ENCODE measurements at places on chromosomes 3 and 15. TPM values are rescaled to one million over a fixed set of nuclear protein-coding genes. Genes with fewer than 3 reads are reported as not detected.

PCOLCE2 gene
- total RNA-seq = 153 TPM

DNA sequence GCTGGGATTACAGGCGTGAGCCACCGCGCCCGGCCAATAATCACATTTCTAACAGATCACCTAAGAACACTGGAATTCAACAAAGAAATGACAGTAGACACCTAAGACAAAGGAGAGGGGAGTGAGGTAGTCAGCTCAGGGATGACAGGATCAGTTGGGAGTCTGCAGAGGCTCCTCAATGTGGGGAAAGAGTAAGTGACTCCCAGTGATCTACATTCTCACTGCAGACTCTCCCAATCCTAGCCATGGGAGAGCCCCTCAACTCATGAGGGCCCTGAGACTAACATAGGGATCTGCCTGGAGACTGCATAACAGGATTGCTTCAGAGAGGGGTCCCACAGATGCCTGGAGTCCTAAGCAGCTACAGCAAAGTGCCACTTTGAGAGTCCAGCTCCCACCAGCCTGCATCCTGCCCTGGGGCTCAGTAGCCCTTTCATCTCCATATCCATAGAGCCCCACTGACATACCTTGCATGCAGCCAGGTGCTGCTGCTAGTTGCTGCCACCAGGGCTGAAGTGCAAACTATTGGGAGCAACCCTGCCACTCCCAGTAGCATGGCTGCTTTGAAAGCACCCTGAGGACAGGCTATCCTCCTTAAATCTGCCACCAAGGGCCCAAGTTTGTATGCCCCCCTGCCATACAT lies 21.8 kb upstream of the PFN2 start:
- DNase-seq = no peak

THSD4 gene
- total RNA-seq = 68.3 TPM

GOLGA8G gene
- not detected for total RNA-seq

DNA sequence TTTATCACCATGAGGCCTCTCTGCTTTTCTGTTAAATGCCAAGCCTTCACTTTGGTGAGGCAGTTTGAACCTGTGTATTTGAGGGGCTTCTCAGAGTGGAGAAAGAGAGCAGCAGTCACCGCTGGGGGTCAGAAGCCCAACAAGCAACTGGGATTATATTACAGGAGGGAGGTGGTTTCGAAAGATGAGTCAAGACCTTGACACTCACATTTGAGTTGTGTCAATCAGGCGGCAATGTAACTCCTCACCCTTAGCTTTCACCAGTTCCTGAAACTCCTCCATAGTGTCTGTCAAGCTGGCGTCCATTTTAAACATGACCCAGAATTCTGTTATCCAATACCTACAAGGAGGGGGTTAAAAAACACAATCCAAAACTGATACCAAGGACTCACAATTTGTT lies 46.5 kb downstream of the RASGRP1 start:
- DNase-seq = no peak

DNA sequence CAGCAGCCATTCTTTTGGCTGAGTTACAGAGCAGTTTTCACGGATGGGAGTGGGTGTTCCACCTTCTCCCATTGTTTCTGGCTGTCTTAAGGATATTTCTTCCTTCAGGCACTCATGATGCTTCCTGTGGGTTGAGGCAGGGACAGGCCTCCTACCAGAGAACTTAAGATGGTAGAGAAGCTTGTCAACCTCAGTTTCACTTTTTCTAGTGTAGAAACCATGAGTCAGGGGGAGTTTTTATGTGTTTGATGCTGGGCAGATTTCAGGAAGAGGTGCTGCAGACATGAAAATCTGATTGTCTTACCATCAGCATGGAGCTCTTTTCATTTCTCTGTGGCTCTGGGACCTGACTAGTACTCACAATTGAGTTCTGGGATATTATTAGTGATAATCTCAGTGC lies 48.7 kb upstream of the VEPH1 start:
- DNase-seq = no peak

CD86 gene
- total RNA-seq = 8.7 TPM

DNA sequence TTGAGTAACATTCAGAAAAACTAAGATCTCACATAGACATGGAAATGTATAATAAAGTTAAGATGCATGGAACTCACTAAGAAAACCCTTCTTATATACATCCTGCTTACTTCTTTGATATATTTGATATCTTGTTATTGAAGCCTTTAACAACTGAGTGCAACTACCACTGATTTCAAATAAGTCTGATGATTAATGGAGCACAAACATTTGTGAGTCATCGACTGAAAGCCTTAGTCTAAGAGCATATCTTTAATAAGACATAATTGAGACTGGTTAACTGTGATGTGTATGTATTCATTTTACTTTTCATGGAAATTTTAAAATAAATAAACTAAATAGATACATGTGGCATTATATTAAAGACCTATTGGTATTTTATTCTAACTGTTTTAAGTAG lies 740.5 kb downstream of the EPHA3 start:
- no peak for DNase-seq

DNA sequence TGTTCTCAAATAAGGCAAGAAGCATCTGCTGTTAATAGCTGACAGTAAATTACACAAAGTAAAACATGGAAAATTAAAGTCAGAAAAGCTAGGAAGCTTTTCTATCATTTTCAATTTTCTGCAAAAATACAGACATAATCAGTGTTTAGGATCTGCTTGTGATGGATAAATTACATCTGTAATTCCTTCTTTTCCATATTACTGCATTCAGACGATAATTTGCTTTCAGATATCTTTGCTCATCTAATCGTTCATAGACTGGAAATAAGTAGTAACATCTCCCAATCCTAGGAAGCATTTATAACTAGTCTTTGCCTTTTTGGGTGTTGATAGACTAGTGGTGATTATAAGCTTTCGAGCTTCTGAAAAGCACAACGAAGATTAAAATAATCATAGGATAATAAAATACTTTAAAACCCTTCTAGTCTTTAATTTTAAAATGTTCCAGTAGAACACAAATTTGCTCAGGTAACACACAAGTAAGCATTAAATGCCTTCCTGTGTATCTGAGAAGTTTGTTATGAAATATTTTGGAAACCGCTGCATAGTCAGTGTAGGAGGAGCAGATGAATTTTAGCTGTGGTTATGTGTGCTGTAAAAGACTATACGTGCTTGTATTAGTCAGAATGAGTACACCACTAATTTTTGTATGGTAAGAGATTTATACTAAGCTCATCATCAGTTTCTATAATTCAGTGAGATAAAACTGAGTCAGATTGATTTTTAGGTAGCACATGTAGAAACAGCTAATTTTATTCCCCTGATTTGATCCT lies 41.0 kb downstream of the MBNL1 start:
- no peak for DNase-seq

ZNF662 gene
- total RNA-seq = 6.3 TPM

DNA sequence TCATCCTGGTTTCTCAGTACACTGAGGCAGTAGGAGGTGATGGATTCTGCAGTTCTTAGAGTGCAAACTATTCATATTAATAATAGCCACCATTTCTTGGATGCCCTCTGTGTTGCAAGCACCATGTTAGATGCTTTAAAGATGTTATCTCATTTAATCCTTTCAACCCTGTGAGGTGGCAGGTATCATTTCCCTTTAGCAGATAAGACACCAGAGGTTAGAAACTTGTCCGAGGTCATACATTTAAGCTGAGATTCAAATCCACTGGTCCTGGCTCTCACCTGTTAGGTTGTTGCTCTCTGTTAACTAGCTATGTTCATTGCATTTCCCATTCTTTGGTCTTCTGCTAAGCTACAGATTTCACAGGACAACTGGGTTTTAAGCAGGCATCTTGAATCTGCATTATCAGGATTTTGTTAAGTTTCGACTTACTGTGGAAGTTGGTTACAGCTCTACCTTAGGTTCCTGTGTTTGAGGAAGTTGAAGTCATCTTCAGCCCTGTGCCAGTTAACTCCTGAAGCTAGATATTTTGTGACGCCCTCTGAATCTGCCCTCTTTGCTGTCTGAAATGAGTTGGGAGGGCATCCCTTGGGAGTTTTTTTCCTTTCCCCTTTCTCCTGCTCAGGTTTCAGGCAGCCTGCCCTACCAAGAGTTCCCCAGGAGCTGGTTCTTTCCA lies 6.4 kb downstream of the PDE8A start:
- no peak for DNase-seq

DNA sequence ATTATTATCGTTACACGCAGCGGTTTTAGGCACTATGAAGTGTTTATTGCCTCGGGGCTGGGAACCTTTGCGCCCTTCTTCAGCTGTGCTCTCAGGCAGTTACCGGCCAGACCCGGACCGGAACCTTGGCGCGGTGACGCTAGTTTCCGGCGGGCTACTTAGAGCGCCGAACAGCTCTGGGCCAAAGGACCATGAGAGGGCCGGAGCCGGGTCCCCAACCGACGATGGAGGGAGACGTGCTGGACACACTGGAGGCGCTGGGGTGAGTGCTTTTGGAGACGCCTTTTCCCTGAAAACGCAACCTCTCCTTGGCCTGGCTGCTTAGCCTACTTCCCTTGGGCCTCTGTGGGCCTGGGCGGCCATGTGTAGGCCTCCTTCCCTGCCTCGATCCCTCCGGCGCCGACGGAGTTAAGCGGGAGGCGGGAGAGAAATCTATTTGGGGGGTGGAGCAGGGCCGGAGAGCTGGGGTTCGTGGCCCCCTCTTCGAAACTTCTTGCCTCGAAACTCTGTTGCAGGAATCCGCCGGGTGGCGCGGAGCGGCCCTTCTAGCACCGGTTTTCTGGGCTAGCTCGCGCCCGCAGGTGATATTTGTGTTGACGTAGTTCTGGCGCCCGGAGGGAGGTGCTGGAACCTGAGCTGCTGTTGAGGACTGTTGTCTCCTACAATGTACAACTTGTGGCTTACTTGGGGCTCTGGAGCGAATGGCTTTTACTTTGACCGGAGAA lies at the start of gene FAM98B:
TSS of gene FAM98B (plus strand) at position 157 of the 725 bp plus-strand sequence. CDS start at position 192, 35 bp downstream.
- peak; percentile 89 for DNase-seq

DNA sequence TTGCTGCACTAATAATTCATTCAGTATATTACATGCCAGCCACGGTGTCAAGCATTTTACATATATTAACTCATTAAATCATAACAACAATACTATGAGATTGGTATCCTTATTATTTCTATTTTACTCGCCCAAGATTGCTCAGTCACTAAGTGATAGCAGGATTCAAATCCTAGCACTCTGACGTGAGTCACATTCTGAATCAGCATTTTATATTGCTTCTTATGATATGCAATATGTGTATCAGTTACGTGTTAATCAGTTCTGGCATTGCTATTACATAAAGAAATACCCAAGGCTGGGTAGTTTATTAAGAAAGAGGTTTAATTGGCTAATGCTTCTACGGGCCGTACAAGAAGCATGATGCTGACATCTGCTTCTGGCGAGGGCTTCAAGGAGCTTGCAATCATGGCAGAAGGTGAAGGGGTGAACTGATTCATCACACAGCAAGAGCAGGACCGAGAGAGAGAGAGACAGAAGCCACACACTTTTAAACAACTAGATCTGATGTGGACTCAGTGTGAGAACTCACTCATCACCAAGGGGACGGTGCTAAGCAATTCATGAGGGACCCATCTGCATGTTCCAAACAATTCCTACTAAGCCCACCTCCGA lies 166.5 kb upstream of the TMCO5A start:
- no peak for DNase-seq

GRCh38 chr3:195079636-195080035 lies 191.3 kb downstream of the XXYLT1 start:
- peak; percentile 13 for DNase-seq

- no peak for DNase-seq
These were observed 201.0 kb upstream of the BCL6 start for GRCh38 chr3:187946163-187946691.

DNA sequence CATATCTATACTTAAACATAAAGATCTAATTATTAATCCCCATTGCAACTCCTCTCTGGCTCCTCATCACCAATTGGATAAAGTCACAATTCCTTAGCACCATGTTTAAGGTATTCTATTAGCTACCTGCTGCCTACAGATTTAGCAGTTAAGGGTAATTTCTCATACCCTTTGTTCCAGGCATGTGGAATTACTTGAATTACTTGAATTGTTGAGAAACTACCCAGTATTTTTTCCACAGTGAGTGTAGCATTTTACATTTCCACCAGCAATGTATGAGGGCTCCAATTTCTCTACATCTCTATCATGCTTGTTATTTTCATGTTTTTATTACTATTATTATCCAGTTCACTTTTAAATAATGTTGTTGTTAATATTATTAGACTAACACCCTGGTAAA lies 86.4 kb downstream of the P2RY1 start:
- no peak for DNase-seq

GABRG3 gene
- total RNA-seq = not detected

DNA sequence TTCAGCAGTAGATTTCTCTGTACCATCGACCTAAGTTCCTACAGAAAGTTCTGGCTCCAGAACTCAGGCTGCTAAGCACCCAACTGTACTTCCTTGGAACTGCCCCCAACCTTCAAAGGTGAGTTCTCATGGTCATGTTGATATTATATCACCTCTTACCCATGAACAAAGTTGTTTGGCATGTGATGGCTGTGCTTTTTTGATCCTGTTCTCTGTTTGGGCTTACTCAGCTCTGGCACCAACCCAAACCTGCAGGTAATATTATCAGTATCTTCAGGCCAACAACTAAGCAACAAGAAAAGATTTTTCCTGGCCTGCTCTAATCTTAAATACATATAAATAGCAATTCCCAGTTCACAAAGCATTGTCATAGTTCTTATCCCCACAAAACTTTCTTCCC lies 318.7 kb upstream of the LMCD1 start:
- DNase-seq = no peak

GRCh38 chr15:86855307-86856291 lies 775.9 kb downstream of the AGBL1 start:
- DNase-seq = no peak

DNA sequence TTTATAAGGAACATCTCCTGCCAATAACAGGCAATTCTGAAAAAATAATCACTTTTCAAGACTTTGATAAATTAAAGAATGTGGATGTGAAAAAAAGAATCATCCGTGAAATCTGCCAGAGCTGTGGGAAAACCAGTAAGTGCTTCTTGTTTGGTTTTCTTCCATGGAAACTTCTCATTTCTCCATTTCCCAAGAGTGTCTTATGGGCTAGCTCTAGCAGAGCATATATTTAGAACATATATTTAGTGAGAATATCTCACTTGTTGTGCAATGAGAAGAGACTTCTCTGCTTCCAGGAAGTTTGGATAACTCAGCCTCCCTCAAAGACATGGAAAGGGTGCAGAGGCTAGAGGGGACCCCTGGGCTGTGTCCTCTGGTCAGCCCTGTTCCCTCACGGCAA lies 49.9 kb downstream of the COL6A5 start:
- DNase-seq = no peak

GRCh38 chr15:70523192-70523591 lies 240.2 kb downstream of the UACA start:
- no peak for DNase-seq

DNA sequence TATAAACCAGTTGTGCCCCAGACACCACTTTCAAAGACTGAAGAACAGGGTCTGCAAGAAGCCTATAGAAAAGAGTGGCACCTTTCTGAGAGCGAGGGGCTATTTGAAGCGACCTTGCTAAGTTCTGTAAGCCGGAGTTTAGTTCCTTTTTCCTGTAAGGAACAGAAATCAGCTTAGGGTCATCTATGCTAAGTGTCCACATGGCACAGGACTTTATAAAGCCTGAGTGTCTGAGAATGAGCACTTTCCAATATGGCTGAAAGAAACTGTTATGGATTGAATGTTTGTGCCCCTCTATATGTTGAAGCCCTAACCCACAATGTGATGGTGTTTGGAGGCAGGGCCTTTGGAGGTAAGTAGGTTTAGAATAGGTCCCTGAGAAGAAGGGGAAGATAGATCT lies 4.0 kb upstream of the A4GNT start:
- DNase-seq = no peak

Data from left cardiac atrium (tissue), 4 donors.